Hematopoietic multipotent progenitor cell (in vitro differentiated cells): ENCODE measurements at places on chromosomes 5 and 9. TPM values are rescaled to one million over a fixed set of nuclear protein-coding genes. Genes with fewer than 3 reads are reported as not detected.
A peak's percentile ranks its signal among the peaks of the same experiment; 100 is the strongest.

DNA sequence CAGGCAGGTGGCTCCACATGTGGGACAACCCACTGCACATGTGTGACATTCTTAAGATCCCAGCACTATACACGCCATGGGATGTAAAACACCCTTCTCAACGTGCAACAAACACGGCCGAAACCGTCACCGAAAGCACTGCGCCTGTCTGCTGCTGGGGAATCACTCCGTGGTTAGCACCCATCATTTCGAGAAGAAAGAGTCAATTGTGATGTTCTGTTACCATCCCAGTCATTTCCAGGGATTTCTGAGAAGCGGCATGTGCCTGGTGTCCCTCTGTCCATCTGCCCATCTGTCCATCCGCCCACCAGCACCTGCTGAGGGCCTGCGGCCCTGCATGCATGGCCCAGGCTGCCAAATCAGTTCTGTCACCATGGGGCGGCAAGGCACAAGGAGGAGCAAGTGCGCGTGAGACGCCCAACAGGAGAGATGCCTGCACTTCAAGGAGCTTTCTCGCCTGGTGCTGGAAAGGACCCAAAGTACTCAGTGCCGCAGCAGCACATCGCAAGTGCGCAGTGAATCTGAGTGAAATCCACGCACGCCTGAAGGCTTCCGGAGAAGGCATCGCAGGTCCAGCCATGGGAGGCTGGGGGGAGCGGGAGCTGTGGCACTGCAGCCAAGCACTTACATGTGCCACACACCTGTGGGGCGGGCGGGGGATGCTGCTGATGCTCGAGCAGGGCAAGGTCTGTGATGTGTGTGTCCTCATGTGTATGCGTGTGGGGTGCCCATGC lies 38.0 kb downstream of the VAV2 start:
- no peak for DNase-seq

- no peak for DNase-seq
Observed at GRCh38 chr5:143229426-143229895, 174.0 kb downstream of the NR3C1 start.

- no peak for DNase-seq
Observed at GRCh38 chr9:118595719-118596305, 773.4 kb downstream of the BRINP1 start.

GRCh38 chr9:110650991-110651411 lies 17.6 kb upstream of the MUSK start:
- no peak for DNase-seq

- DNase-seq = no peak
Observed at GRCh38 chr9:96186591-96187011, 115.4 kb downstream of the HSD17B3 start.

GRCh38 chr5:174843263-174844250 lies 119.2 kb downstream of the MSX2 start:
- no peak for DNase-seq

- no peak for DNase-seq
Observed at GRCh38 chr5:80697100-80697499, 42.3 kb upstream of the DHFR start.

DNA sequence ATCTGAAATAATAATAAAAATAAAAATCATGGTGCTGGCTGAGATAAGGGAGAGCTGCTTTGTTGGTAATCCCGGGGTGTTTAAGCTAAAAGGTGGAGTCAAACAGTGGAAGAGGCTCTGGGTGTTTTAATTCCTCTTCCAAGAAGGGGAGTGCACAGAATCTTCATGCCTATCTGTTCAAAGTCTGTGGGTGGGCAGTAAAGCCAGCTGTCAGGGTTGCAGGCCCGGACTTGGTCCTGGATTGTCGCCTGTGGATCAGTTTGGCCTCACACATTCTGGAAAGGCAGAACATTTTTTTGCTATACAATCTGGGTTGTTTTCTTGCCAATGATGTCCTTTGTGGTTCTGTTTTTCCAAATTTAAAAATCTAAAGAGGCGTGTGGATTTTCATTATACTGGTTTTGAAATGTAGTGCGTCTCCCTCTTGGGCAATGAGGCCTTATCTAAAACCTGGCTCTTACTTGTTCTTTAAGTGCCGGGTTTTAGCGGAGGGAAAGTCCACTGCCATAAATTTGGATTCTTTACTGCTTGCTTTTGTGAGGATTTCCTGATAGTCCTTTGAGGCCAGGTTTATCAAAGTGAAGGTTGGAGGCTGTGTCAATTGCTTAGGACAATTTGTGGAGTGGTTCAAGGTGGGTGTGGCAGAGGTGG lies 5.8 kb downstream of the ANKDD1B start:
- DNase-seq = no peak

DNA sequence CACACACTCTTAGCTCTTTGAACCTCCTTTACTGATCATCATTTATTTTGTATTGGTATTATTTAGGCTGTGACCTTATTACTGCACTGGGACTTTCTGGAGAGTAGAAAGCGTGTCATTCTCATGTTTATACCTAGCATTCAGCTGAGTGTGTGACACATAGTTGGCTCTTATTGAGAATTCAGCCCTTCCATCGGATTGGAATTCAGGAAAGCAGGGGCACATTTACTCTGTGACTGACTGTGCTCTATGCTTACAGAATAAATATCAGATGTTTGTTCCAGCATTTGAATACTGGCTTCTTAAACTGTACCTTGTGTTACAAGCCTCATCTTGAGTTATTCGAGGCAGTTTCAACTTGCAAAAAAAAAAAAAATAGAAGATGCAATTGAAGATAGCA lies 360.9 kb upstream of the DAP start:
- DNase-seq = no peak

DNA sequence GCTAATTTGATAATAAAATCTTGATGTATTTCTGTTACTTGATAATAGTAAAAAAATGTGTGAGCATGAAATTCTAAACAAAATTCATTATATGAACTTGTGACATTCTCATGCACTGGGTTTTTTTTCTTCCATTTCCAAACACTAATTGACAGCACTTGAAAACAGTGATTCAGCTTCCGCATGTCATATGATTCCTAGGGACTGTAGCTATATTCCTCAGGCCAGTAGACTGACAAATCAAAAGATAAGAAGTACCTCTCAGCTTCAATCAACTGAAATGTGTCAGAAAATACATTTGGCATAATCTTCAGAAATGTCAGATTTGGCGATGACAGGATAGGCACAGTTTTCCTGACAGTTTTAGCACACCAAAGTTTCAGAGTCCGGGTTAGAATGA lies 52.5 kb downstream of the EFNA5 start:
- DNase-seq = no peak

DNA sequence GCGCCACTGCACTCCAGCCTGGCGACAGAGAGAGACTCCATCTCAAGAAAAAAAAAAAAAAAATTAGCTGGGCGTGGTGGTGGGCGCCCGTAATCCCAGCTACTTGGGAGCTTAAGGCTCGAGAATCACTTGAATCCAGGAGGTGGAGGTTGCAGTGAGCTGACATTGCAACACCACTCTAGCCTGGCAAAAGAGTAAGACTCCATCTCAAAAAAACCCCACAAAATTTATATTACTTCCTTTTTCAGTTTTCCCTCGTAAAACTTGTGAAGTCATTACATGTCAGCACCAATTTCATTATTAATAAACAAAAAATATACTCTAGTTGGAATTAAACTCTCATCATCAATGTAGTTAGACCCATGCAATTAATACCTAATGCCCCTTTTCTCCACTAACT lies 43.9 kb downstream of the SHLD3 start:
- DNase-seq = no peak

- DNase-seq = no peak
Observed at GRCh38 chr5:533955-534742, 9.9 kb upstream of the SLC9A3 start.

GRCh38 chr5:126917918-126918614 lies 112.3 kb downstream of the MARCHF3 start:
- no peak for DNase-seq

DNA sequence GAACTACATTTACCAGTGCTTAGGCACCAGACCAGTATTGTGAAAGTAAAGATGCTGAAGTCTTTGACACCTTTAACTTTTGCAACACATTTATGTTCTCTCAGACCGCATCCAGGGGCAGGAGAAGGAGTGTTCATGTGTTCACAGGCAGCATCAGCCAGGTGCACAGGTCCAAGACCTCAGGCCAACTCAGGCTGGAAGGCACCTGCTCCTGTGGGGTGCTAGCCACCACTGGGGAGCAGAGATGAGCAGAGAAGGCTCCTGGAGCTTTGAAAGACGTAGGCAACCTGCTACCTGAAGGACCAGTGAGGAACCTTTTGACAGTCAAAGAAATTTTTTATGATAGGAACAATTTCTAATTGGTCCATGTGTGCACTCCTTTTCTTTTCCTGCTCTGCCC lies 35.6 kb downstream of the DAPK1 start:
- DNase-seq = no peak

DNA sequence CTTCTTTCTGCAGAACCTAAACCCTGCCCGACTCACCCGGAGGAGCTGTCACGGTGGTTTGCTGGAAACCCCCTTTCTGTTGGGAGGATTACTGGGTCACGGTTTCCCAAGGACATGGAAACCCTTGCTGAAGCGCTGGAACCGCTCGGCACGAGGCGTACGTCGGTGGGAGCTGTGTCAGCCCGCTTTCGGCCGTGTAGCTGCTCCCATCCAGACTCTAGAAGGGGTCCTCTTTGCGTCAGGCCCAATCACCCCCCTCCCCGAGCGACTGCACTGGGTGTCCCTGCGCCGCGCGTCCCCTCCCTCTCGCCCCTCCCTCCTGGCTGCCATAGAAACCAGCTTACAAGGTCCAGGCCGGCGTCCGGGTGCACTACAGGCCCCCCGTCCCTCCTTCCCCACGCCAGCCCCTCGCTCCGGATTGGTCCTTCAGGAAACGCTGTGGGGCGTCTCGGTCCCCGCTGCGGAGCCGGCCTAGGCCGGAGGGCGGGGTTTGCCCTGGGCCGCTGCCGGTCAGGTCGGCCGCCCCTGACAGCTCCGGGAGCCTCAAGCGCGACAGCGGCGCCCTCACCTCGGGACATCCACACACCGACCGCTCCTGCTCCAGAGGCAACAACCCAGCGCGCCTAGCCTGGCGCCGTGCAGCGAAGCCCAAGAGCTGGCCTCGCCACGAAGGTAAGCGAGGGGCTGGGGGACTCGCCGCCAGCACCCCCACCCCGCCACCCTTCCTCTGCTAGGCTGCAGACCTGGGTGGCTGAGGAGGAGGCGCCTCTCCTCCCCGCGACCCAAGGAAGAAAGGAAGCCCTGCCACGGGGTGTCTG lies at the start of gene NIM1K:
Gene NIM1K, plus strand, starts transcription at position 486 of the 818 bp plus-strand sequence. CDS start 53,551 bp downstream, outside the sequence.
- DNase-seq = peak; percentile 21

GRCh38 chr5:113164021-113164420 lies 187.4 kb downstream of the DCP2 start:
- DNase-seq = no peak

GRCh38 chr5:161851691-161852299 lies 3.9 kb downstream of the GABRA1 start:
- DNase-seq = peak; percentile 34

DNA sequence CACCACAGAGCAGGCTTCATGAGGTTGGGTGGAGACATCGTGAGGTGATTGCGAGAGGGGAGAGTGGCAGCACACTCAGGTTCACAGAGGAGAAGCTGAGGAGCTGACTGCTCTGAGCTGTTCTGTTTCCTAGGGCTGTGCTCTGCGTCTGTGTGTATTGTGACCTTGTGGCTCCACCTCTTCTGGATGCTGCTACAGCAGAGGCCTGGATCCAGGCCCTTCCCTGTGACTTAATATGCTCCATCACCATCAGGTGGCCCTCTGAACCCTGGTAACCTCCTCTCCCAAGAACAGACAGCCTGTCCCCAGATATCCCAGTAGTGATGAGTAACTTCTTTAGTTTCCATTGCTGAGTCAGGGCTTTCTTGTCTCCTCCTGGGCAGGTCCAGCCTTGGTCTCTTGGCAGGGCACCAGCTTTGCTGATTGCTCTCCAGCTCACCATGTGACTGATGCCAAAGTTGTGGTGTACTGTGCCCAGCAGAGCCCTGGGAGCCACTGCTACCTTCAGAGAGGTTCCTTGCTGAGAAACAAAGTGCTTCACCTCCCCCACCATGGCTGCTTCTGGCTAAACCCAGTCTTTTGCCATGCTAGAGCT lies 212.8 kb upstream of the CHD1 start:
- no peak for DNase-seq

DNA sequence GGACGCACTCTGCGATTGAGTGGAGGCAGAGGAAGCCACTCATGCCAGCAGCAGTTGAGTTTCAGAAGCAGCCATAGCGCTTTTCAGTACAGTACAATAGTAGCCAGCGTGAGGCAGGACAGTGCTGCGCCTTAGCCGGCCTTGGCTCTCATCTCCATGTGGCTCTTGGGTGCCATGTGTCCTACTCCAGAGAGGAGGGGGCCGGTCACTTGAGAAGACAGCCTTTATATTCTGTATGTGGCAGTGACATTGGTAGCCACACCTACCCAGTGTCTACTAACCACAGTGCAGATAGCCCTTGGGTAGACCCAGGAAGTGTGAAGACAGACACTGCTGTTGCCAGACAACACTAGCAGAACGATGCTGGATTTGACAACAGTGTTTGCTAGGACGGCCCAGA lies 42.3 kb downstream of the FAM78A start:
- no peak for DNase-seq

DNA sequence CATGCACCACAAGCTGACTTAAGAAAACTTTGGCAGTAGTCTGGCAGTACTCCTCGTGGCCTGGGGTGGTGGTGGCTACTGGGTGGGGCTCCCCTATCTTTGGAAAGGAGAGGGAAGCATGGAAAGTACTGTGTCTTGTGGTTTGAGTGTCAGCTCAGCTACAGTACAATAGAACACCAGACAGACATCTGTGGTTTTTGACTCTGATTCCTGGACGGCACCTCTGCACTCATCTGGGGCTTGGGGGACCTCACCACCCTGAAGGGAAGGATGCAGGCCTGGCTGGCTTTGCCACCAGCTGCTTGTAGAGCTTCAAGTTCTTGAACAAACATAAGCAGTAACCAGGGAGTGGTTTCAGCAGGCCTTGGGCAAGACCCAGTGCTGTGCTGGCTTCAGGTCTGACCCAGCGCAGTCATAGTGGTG lies 40.6 kb downstream of the TNFSF8 start:
- DNase-seq = peak; percentile 79

The IL13 gene
- total RNA-seq = under 0.01 TPM

The CNTNAP3B gene
- under 0.01 TPM for total RNA-seq

The CDO1 gene
- 0.27 TPM for total RNA-seq

The PCDHB14 gene
- under 0.01 TPM for total RNA-seq

The ENC1 gene
- 3.5 TPM for total RNA-seq

The GDNF gene
- under 0.01 TPM for total RNA-seq

The LCN12 gene
- total RNA-seq = 0.54 TPM

The LSM11 gene
- total RNA-seq = 2.4 TPM

The PCDHGC5 gene
- 0.27 TPM for total RNA-seq

The INSL4 gene
- total RNA-seq = not detected

The CENPH gene
- 8.1 TPM for total RNA-seq

The PANK3 gene
- 12.4 TPM for total RNA-seq
